ENCODE measurements at places on chromosomes 5 and 9. TPM values are rescaled to one million over a fixed set of nuclear protein-coding genes. Genes with fewer than 3 reads are reported as not detected.

The CCNO gene
- 0.22 TPM for total RNA-seq

The PCA3 gene
- total RNA-seq: under 0.01 TPM

The TRIP13 gene
- total RNA-seq: 86.3 TPM

The HBEGF gene
- 12.4 TPM for total RNA-seq

The PCDHA9 gene
- total RNA-seq: 0.11 TPM

The LCN10 gene
- not detected for total RNA-seq
